ENCODE measurements at places on chromosomes 13 and 19.

- DNase-seq: no peak
Measured at GRCh38 chr19:33997690-33998089, 174.6 kb upstream of the LSM14A start.

GRCh38 chr19:4187313-4188122 lies 5.0 kb downstream of the ANKRD24 start:
- DNase-seq: no peak

DNA sequence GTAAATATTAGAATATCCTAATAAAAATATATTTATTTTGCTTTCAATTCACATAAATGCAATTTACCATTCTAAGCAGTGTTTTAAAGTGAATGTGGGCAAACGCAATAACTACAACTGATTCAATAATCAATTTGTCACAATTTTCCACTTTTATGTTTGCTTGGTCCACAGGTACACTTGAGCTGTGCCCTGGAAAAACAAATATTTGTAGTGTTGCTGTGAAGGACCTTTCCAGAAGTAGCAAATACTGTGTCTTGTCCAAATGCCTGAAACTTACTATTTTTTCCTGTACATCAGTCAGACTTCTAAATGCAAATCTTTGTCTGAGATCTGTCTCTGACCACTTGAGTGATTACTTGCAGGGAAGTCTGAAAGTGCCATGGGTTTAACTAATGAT lies 845.8 kb upstream of the SLITRK5 start:
- no peak for DNase-seq

GRCh38 chr13:98575009-98575903 lies 1.7 kb downstream of the STK24 start:
- no peak for DNase-seq

- no peak for DNase-seq
Measured at GRCh38 chr13:25727250-25727649, 324.6 kb downstream of the SHISA2 start.

GRCh38 chr13:94753327-94753726 lies 41.0 kb upstream of the SOX21 start:
- no peak for DNase-seq

DNA sequence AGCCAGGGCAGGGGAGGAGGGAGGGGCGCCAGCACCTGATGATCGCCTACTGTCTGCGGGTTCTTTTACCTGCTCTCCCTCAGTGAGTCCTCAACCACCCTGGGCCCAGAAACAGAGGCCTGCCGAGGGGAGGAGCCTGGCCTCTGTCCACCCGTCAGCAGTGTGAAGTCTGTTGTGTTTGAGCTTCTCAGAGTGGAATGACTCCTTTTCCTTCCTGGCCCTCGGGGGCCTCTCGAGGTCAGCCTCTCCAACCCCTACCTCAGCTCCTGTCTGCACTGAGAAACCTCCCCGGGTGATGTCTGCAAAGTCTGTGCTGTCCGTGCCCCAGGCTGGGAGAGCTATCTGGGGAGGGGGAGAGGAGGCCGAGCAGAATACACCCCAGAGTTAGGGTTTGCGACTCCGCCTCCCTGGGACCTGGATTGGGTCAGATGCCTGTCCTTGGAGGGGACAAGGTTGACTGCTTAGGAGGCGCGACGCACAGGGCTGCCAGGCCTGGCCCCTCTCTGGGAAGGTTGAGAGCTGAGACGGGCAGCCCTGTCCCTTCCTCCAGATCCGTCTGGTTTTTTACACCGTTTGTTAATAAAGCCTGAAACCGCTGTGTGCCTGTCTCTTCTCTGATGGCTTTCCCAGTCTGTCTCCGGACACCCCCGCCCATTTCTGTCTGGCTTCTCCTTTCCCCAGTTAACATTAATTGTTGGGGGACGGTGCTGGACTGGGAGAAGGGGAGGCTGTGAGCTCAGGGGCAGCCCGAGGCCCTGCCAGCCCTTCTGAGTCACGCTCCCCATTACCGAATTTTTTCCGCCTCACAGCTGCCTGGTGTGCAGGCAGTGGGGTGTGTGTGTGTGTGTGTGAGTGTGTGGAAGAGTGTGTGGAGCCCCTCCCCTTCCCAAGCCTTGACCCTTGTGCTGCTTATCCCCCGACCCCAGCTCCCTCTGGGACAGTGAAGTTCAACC lies 989 bp upstream of the SSC5D start:
- DNase-seq: peak; percentile 80

DNA sequence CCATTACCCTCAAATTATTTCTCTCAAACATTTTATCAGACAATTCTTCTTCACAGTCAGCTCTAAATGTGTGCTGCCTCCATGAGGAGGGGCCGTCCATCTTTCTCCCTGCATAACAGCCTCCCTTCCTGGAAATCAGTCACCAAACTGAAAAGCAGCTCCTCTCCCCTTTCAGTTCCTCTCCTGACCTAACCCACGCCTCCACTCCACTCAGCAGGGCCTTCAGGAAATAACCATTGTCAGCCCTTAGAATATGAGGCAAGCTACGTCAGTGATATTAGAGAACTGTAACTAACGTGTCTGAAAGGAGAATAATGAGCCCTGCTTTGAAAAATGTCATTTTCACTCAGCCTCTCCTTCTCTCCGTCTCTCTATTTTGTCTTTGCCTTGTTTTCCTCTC lies 116.2 kb downstream of the OLFM4 start:
- no peak for DNase-seq

DNA sequence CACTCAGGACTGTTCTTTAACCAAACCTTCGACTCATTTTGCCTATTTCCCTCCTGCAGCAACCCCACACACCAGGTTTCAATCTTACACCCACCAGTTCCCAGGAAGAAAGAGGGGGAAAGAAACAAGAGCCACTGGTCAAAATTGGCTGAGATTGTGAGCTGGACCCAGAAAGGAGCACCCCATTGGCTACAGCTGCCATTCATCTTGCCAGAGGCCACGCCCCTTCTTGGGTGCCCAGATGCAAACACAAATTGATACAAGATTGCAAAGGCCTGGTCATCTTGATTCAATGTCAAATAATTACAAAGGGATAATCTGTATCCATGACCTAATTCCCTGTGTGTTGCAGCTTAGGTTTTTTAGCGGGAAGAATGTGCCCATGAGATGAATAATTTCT lies 258.4 kb downstream of the LIG4 start:
- DNase-seq: no peak

DNA sequence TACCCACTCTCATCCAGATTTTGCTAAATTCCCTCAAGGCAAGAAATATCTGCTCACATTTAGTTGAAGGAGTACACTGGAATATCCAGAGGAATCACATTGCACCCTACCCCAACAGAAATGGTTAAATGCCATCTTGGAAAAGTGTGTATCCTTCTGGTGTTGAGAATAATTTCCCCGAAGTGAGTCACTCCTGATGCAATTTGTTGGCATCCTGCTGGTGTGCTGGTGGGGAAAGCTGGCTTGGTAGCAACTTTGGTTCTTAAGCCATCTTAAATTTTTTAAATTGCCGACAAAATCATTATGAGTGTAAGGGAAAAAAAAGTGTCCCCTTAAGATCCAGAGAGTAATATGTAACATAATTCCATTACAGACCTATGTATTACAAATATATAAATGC lies 337.3 kb upstream of the DACH1 start:
- no peak for DNase-seq

- DNase-seq: no peak
Measured at GRCh38 chr13:78317030-78317429, 286.3 kb downstream of the POU4F1 start.

DNA sequence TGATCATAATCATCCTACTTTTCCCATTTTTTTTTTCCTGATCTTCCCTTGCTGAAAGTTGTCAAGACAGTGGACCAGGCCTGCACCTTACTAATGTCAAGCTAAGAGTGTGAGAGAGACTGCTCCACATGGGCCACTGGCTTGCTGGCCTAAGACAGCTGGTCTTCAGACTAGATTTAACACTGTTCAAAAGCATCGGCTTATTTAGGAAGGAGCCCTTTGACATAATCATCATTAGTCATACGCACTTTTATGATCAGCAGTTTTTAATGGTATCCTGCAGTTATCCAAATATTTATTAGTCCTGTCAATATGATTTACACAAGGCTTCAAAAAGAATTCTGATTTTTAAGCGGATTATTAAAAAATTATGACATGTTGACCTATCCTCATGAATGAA lies 270.6 kb downstream of the DNAJC15 start:
- DNase-seq: no peak

DNA sequence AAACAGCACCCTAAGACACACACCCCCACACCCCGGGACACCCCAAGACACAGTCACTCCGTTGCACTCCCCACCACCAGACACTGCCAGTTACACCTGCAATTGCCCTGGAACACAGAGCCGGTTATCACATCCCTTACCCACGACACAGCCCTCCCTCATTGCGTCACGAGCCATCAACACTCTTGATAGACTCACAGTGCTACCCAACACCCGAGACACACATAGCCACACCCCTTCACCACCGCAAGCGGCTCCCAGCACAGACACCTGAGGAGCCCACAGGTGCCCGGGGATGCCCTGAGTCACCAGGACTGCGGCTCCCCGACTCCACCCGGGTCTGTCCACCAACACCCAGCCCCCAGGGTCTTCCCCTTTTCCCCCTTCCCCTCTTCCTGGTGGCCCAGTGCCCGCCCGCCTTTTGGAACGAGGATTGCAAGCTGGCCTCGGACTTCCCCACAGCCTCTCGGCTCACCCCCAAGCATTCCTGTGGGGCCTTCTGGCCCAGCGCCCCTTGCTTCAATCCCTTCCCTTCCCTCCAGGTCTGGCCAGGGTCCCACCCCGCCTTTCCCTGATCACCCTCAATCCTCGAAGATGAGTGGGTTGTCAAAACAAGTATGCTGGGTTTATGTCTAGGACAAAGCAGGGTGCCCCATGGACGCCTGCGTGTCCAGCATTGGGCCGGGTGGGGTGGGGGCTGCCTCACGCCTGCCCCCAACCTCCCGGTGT lies 1.7 kb upstream of the PTGER1 start:
- peak; percentile 78 for DNase-seq

DNA sequence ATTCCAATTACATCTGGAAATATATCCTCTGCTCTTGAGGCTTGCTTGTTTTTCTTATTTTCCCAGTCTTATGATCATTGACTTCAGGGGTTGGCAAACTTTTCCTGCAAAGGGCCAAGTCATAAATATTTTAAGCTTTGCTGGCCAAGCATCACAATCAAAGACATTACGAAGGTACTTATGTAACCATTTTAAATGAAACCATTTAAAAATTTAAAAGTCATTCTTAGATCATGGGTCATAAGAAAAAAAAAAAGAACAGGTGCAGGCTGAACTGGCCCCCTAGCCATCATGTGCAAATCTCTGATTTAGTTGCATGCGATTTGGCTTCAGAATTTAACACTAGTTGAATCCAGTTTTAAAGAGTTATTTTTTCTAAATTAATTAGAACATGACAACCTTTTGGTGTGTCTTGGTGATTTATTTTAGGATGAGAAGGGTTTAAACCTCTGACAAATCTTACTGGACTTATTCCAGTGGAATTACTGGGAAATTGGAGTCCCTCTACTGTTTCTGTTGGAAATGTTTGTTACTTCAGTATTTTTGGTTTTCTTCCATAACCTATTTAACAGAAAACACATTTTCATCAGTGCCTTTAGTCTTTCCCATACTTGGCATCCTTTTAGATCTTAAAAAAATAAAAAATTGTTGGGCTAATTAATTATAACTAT lies 148.1 kb downstream of the NHLRC3 start:
- no peak for DNase-seq

- peak; percentile 30 for DNase-seq
Measured at GRCh38 chr19:2627319-2627829, 75.1 kb downstream of the GNG7 start.

DNA sequence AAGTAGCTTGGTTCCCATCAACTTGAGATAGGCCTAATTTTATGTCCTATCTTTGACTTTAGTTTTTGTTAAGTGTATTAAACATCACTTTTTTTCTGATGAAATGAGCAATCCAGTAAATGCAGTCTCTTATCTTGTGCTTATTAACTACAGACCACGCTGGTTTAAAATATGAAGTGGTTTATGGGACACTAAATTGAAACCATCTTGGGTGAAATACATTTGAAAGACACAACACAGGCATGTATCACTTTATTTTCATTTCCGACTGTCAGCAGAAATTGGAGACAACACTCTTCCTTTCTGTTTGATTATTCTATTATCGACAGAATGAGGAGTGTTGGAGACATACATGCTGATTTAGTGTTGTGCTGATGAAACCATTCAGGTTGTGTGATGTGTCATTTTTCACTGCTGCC lies 447.7 kb downstream of the GPC6 start:
- DNase-seq: no peak

GRCh38 chr13:103371271-103371670 lies 305.1 kb upstream of the SLC10A2 start:
- no peak for DNase-seq

DNA sequence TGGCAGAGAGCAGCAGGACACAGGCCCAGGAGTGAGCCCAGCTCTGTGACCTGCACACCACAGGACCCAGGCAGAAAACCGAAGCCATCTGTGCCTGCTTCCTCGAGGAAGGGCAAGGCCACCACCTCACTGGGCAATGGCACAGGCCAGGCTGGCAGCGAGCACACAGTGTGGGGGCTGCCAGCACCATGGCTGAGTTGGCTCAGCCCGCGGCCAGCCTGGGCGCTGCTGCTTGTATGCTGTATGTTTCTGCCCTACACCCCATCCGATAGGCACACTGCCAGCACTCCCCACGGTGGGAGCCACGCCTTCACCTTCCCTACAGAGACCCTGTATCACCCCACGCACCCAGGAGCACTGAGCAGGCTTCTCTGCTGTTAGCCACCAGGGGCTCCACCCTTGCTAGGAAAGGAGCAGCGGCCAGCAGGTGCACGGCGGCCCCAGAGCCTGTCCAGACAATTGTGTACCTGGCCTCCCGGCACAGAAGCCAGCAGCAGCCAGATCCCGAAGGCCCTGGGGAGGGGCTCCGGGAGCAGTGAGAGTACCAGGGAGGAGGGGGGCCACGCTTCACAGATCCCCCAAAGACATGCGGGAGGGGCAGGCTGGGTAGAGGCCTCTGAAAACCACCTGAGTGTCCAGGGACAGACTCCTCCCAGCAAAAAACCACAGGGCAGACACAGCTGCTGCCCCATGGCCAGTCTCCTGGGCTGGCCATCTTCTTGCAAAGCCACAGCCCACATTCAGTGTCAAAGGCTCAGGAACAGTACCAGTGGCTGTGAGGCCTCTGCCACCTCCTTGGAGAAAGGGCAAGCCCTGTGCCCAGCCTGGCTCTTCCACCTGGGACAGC lies 56.1 kb downstream of the MLLT1 start:
- no peak for DNase-seq

- no peak for DNase-seq
Measured at GRCh38 chr13:97224544-97225300, 2.6 kb downstream of the MBNL2 start.

Measured in H7 (cell line).